ENCODE measurements at places on chromosomes 7 and 10. TPM values are rescaled to one million over a fixed set of nuclear protein-coding genes. Genes with fewer than 3 reads are reported as not detected.

- no peak for DNase-seq
These were observed 78.4 kb upstream of the FAM133B start for GRCh38 chr7:92668564-92668963.

DNA sequence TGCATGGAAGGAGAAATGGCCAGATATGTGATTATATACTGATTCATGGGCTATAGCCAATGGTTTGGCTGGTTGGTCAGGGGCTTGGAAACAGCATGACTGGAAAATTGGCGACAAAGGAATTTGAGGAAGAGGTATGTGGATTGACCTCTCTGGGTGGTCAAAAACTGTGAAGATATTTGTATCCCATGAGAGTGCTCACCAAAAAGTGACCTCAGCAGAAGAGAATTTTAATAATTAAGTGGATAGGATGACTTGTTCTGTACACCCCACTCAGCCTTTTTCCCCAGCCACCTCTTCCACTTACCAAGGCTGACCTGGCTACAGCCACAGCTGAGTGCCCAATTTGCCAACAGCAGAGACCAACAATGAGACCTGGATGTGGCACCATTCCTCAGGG is 146.7 kb downstream of the GPR37 start:
- DNase-seq, result no peak

DNA sequence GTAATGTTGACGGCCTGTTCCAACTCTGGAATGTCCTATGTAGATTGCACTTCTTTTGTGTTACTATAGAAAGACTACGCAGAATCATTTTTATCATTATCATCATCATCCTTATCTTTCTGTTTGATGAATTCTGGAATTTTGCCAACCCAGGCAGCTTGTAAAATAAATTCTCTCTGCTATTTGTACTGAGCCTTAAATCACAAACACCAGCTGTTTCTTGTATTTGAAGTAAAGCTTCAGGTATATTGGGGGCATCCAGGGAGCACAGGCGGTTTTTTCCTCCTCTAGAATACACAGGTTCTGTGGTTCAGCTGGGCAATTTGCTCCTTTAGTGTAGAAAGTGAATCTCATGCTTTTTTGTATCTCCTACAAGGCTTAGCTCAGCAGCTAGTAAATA is 14.9 kb upstream of the CPA5 start:
- no peak for DNase-seq

DNA sequence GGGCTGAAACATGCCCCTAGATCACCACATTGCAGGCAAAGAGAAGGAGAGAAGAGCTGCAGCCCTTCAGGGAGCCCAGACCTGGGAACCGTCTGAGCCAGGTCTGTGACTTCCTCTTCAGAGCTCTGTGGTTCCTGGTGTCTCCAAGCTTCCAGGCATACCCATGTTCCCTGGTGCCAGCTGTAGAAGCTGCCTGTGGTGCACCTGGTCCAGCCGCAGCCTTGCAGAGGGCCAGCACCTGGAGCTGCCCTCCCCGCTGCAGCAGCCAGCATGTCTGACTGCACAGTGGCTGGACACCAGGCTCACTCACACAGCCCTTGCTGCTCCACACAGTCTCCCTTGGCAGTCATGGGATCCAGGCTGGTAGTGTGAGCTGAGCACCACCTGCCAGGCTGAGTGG is 33.6 kb downstream of the C7orf25 start:
- DNase-seq, result no peak

DNA sequence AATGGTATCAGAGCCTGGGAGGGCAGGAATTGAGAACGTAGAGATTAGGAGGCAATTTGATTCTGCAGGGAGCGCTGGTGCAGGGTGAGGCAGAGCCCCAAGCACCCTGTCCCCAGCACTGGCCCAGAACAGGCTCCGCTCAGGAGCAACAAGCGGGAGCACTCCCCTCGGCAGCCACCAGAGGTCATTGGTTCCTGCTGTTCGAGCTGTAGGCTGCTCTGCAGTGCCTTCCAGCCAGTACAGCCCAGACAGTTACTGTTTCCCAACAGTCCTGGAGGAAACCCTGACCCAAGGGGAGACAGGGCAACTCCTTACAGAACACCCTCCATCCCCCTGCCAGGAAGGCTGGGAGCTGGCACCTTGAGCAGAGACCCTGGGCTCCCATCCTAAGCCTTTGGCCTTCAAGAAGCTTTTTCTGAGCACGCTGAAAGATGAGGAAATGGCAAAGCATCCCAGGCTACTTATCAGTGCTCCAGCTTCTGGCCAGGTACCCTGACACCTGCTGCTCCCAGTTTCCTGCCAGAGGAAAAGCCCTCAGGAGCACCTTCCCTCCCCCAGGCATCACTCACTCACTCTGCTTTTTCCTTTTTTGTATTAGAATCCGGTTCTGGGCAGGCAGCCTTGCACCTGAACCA is 71.2 kb upstream of the EFCAB10 start:
- peak; percentile 91 for DNase-seq

- DNase-seq, result no peak
These were observed 31.3 kb downstream of the RSBN1L start for GRCh38 chr7:77727527-77727926.

GRCh38 chr10:78770167-78771090 is 298.3 kb upstream of the ZMIZ1 start:
- DNase-seq, result no peak

DNA sequence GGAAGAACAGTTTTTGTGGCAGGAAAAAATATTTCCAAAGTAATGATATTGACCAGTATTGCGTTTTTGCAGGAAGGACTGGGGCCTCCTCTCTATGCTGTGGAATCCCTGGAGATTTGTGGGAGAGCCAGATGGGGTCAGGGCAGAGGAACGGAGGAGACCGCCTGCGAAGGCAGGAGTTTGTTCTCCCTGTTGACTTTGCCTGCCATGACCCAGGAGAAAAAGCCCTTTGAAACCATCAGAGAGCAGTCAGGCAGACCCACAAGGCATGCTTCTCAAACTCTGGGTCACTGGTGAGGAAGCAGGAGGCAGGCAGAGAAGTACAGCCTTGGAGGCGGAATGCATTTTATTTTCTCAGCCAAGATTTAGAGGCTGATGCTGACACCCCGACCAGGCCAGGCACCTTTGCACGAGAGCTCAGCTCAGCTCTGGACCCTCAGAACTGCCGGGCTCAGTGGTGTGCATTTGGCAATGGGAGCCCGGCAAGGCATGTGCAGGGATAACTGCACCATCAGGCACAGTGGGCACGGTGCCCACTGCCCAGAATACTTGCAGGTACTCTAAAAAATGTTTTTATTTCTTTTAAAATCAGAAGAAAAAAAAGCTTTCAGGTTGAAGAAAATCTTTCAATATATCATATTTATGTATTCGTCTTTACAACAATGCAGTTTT is 410.4 kb downstream of the RPS24 start:
- DNase-seq, result peak; percentile 14

GRCh38 chr10:74623786-74624185 is 202.6 kb upstream of the KAT6B start:
- DNase-seq, result no peak

- no peak for DNase-seq
These were observed 27.9 kb downstream of the NOC3L start for GRCh38 chr10:94334857-94335256.

- DNase-seq, result no peak
These were observed 46.9 kb downstream of the AP3M1 start for GRCh38 chr10:74103560-74104258.

- DNase-seq, result no peak
These were observed 6.0 kb downstream of the GAD2 start for GRCh38 chr10:26222563-26222962.

DNA sequence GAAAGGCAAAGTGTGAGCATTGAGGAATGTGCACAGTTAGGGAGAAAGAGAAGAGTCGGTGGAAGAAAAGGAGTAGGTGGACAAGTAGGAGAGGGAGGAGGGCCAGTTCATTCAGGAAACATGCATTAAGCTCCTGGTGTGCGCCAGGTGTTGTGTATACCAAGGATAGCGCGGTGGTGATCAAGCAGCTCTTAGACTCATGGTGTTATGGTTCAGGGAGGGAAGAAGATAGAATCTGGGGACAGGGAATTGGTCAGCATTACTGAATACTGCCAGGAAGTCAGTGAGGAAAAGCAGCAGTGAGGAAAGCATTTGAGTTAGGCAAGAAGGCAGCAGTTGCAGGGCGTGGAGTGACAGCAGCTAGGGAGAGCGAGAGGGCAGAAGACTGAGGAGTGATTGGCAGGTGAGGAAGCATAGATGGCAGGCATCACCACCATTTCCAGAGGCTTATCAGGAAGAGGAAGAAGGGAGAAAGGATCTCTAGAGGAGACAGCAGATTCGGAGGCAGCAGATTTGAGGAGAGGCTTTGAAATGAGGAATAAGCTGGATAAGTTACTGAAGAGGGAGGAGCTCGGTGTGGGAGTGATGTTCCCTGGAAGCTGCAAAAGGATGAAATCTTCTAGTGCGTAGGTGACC is 265.6 kb downstream of the GFRA1 start:
- DNase-seq, result no peak

DNA sequence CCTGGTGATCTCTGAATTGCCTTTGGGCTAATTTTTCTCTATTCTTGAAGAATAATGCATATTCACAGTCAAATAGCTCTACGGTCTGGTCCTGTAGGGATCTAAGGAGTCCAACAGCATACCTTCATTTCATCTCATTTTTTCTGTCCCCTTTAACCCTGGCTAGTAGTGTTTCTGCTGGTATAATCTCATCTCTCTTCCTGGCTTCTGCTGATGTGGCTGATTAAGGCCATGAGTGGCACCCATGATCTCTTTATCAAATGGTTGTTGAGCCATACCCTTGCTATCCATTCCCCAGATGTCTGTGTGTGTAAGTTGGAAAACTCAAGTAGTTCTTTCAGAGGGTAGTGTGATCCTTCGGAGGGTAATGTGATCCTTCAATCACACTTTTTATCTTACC is 119.5 kb downstream of the MARCHF5 start:
- DNase-seq, result no peak

GRCh38 chr7:107783648-107784047 is 19.4 kb downstream of the SLC26A3 start:
- DNase-seq, result no peak

DNA sequence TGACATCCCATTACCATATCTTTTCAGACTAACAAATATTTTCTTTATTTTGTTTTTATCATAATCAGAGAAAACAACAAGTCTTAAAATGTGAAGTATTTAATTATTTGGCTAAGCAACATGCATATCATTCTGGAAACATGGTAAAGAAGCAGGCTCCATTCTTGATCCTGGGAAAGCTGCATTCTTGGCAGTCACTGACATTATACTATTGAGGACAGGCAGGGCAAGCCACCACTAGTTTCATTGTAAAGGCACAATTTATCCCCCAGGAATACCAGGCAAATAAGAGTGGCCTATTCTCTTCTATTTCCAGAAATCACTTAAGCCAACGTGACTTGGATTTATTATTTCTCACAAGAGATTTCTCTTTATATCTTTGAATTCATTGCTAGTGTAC is 153.8 kb upstream of the AKR1E2 start:
- no peak for DNase-seq

GRCh38 chr10:47256751-47257336 is 43.2 kb upstream of the GDF10 start:
- no peak for DNase-seq

- no peak for DNase-seq
These were observed 14.9 kb downstream of the TNRC18 start for GRCh38 chr7:5408777-5409176.

Gene IPMK
- total RNA-seq, result 7.2 TPM

Gene DNAH11
- 2.5 TPM for total RNA-seq

Gene CHRM2
- not detected for total RNA-seq

Gene CTAGE4
- total RNA-seq, result 6.2 TPM

Gene ITIH5
- total RNA-seq, result 1.1 TPM

Gene SLC39A12
- total RNA-seq, result not detected

Gene FFAR4
- total RNA-seq, result not detected

Measured in H9 (cell line).